Chondrocyte (in vitro differentiated cells): ENCODE measurements at places on chromosomes 5 and 9. TPM values are rescaled to one million over a fixed set of nuclear protein-coding genes. Genes with fewer than 3 reads are reported as not detected.

Gene BTNL8
- not detected in 3 replicates for total RNA-seq

Gene ZNF622
- 30.5 to 32.7 TPM (median 30.9 TPM) in 3 replicates for total RNA-seq

Gene SLCO6A1
- total RNA-seq, result 0.82 to 1.8 TPM (median 1.1 TPM) in 3 replicates

Gene GRIA1
- 0.55 to 13.9 TPM (median 0.77 TPM) in 3 replicates for total RNA-seq

DNA sequence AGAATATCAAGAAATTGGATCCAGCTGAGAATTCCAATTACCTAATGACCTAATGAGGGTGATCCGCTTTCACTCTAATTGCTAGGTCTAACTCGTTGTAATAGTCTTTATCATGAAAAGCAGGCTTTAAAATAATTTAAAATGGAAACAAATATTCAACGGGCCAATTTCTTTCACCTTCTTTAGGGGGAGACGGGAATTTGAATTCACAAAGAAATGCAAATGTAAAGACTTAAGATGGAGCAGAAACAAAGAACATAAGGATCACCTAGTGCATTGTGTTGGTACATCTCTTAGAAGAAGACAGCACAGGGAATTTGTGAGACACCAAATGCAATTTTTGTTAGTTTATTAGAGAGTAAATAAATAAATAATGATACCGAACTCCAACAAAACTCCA, 1.5 kb upstream of the KCNN2 start:
- DNase-seq, result no peak

DNA sequence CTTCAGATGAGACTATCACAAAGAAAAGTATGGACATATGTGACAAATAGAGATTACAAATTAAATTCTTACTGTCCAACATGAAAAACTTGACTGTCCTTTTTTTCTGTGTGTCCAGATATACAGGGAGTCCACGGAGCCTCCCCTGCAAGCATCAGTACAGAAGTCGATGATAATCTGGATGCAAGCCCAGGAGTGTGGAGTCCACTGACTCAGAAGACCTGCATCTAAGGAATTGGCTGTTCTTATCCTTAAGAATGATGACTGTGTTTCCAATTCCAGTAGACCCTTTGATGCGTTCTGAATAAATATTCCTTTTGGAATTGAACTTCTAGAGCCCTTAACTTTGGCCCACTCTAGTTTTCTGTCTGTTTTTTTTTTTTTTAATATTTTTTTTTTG, 56.7 kb upstream of the TAF11L2 start:
- no peak for DNase-seq

DNA sequence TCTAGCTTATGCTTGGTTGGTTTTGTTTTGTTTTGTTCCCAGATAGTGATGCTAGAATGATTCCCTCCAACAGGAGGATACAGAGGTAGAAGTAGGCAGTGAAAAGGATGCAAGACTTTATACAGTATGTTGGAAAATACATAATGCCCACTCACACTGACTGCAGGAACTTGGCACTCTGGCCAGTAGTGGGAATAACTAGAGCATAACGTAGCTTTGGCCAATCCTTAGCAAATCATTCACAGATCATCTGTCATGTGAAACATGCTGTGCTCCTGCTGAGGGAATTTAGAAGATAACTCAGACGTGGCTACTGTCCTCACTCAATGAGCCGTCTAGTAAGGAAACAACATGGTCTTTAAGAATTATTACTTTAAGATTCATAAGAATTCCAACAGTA, 13.5 kb downstream of the CFAP90 start:
- DNase-seq, result no peak
